ENCODE measurements at places on chromosomes 5 and 9. TPM values are rescaled to one million over a fixed set of nuclear protein-coding genes. Genes with fewer than 3 reads are reported as not detected.

GRCh38 chr9:69175486-69175885 lies 1.4 kb downstream of the TJP2 start:
- peak; percentile 36 for DNase-seq
- no peak overlapping the region for H3K27ac ChIP-seq

DNA sequence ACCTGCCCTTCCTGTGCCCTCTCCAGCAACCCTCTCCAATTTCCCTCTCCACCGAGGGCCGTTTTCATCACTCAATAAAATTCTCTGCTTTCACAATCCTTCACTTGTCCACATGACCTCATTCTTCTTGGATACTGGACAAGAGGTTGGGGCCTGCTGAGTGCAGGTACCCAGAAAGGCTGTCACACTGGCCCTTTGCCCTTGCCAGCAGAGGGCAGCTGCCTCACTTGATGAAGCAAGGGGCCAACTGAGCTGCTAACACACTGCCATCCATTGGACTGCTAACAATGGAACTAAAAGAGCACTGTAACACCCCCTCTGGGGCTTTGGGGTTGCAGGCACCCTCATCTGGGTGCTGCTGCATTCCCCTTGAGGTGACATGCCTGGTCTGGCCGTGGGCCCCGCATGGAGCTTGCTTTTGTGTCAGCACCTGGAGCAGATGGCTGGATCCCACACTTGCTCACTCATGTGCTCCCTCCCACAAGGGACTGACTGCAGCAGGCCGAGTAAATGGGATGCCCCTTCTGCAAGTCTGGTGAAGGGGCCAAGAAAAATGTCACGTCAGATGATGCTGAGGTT lies 308.1 kb upstream of the ADCY2 start:
- H3K4me3 ChIP-seq = no peak overlapping the region
- no peak overlapping the region for H3K27ac ChIP-seq
- no peaks in the 10 kb centered on the region for H3K36me3 ChIP-seq
- no peaks in the 10 kb centered on the region for H3K27me3 ChIP-seq

DNA sequence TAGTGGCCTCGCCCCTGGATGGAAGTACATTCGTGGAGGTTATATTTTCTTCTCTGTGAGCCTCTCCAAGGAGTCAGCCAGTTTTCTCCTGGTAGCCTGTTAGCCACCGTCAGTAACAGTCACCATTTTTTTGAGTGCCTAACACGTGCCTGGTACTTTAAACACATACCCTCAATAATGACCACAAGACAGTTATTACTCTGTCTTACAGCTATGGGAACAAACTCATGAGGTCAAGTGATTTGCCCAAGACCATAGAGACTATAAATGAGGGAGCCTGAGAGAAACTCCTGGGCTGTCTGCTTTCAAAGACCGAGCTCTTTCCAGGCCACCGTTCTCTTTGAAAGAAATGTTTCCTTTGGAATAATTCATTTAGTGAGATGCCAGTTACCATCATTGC lies 90.4 kb downstream of the PALM2AKAP2 start:
- no peak for DNase-seq
- H3K4me1 ChIP-seq = no peaks in the 10 kb centered on the region
- no peak overlapping the region for H3K4me3 ChIP-seq
- H3K27me3 ChIP-seq = peaks cover 4% of the 10 kb centered on the region

GRCh38 chr5:76718381-76718832 lies 2.5 kb downstream of the F2R start:
- no peak overlapping the region for H3K27ac ChIP-seq
- H3K4me1 ChIP-seq = peaks cover 28% of the 10 kb centered on the region
- H3K27me3 ChIP-seq = peaks cover 30% of the 10 kb centered on the region
- no peak overlapping the region for H3K4me3 ChIP-seq
- no peak for DNase-seq

- no peaks in the 10 kb centered on the region for H3K4me1 ChIP-seq
- no peak overlapping the region for H3K4me3 ChIP-seq
- H3K36me3 ChIP-seq = no peaks in the 10 kb centered on the region
- DNase-seq = no peak
- H3K27me3 ChIP-seq = no peaks in the 10 kb centered on the region
Measured at GRCh38 chr9:83307066-83307724, 231.0 kb downstream of the FRMD3 start.

DNA sequence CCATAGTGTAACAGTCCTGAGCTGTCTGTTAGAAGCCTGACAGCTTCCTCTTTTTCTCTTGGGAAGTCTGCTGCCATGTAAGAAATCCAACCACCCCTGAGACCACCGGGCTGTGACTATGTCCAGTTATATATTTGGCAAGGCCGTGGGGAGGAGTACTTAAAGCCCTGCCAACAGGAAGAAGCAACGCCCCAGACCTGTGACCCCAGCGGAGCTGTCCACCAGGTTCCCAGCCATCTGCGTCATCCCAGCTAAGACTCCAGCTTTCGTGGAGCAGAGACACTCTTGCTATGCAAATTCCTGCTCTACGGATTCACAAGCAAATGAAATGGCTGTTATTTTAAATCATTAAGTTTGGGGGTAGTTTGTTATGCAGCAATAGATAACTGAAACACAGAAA lies 417.3 kb downstream of the TLE4 start:
- no peak overlapping the region for H3K27ac ChIP-seq
- no peak overlapping the region for H3K4me3 ChIP-seq
- DNase-seq = no peak
- H3K36me3 ChIP-seq = no peaks in the 10 kb centered on the region
- no peaks in the 10 kb centered on the region for H3K4me1 ChIP-seq

- H3K27me3 ChIP-seq = peaks cover 2% of the 10 kb centered on the region
- no peaks in the 10 kb centered on the region for H3K36me3 ChIP-seq
- DNase-seq = peak; percentile 61
- no peak overlapping the region for H3K4me3 ChIP-seq
- no peak overlapping the region for H3K27ac ChIP-seq
Measured at GRCh38 chr5:71887680-71888079, 168.6 kb downstream of the CARTPT start.

- H3K4me3 ChIP-seq = no peak overlapping the region
- H3K4me1 ChIP-seq = no peaks in the 10 kb centered on the region
- H3K36me3 ChIP-seq = no peaks in the 10 kb centered on the region
Measured at GRCh38 chr5:83363886-83364275, 107.7 kb upstream of the VCAN start.

- no peak overlapping the region for H3K4me3 ChIP-seq
- no peak for DNase-seq
- no peak overlapping the region for H3K27ac ChIP-seq
- H3K4me1 ChIP-seq = no peaks in the 10 kb centered on the region
- H3K27me3 ChIP-seq = no peaks in the 10 kb centered on the region
- no peaks in the 10 kb centered on the region for H3K36me3 ChIP-seq
Measured at GRCh38 chr9:135148386-135148785, 60.9 kb downstream of the OLFM1 start.

DNA sequence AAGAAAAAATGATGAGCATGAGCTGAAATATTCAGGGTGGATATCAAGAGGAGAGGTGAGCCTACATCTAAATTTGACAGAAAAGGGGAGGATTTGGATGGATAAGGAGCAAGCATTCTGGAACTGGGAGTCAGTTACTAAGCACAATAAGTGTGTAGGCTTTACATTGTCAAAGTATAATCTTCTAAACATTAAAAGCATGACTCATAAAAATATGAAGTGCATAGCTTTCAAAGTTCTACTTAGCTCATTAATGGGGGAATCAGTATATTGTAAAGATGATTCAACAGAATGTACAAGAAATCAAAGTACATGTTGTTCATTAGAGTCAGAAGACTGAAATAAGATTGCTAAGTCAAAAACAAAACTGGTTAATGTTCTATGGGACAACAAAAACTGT lies 248.0 kb upstream of the GAS1 start:
- H3K27me3 ChIP-seq = no peaks in the 10 kb centered on the region
- H3K4me1 ChIP-seq = no peaks in the 10 kb centered on the region
- no peak for DNase-seq
- H3K4me3 ChIP-seq = no peak overlapping the region

DNA sequence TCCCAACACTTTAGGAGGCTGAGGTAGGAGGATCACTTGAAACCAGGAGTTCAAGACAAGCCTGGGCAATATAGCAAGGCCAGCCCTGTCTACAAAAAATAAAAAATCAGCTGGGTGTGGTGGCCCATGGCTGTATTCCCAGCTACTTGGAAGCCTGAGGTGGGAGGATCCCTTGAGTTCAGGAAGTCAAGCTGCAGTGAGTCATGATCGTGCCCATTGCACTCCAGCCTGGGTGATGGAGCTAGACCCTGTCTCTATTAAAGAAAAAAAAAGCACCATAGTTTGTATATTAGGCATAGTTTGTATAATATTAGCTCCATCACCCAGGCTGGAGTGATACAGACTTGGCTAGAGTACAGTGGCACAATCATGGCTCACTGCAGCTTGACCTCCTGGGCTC lies 9.6 kb upstream of the NME5 start:
- no peaks in the 10 kb centered on the region for H3K4me1 ChIP-seq
- DNase-seq = no peak
- no peak overlapping the region for H3K4me3 ChIP-seq
- H3K27me3 ChIP-seq = no peaks in the 10 kb centered on the region

DNA sequence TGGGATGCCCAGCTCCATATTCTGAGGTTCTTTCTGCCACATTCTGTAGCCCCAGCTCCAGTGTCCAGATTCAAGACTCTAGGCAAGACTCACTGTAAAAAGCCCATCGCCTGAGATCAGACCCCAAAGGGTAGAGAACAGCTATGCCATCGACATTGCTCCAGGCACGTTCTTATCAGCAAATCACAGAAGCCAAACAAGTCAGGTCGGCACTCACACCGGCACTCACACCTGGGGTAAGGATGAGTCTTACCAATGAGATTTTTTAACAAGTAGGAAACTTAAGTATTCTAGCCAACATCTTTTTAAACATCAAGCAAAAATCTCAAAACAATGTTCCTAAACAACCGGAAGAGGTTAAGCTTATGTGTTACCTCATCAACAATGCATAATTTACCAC lies 2.4 kb downstream of the CDKN2AIPNL start:
- no peak overlapping the region for H3K27ac ChIP-seq
- no peak for DNase-seq
- H3K4me1 ChIP-seq = peaks cover 19% of the 10 kb centered on the region
- no peak overlapping the region for H3K4me3 ChIP-seq

- no peak for DNase-seq
- no peak overlapping the region for H3K27ac ChIP-seq
- no peaks in the 10 kb centered on the region for H3K36me3 ChIP-seq
- H3K4me1 ChIP-seq = no peaks in the 10 kb centered on the region
Measured at GRCh38 chr5:94420885-94421284, 197.5 kb downstream of the KIAA0825 start.

The GFI1B gene
- polyA plus RNA-seq = 0.63 TPM

The SH2D3C gene
- 85.5 TPM for polyA plus RNA-seq

The GARIN3 gene
- not detected for polyA plus RNA-seq

The SOHLH1 gene
- polyA plus RNA-seq = not detected

The CARD6 gene
- 0.72 TPM for polyA plus RNA-seq

The CHSY3 gene
- not detected for polyA plus RNA-seq

The ADAMTS19 gene
- not detected for polyA plus RNA-seq

The NTNG2 gene
- 8.9 TPM for polyA plus RNA-seq

The ITGA2 gene
- not detected for polyA plus RNA-seq

The FSTL4 gene
- polyA plus RNA-seq = 0.31 TPM

The C5orf58 gene
- not detected for polyA plus RNA-seq

The PWWP2A gene
- 17.0 TPM for polyA plus RNA-seq
